ENCODE measurements at places on chromosomes 5 and 9.

DNA sequence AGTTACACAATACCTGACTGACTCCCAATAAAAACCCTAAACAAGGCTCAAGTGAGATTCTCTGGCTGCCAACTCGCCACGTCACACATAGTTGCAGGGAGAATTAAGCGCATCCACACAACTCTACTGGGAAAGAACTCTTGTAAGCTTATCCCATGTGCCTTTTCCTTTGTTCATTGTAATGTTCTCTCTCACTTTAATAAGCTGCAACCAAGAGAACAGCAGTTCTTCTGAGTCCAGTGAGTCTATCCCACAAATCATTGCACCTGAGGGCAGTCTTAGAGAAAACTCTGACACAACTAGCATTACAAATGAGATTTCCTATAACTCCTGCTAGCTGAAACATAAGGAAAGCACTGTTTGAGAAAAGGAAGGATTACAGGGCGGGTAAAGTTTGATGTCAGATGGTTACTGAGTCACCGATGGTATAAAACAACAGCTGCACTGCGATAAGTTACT is 27.4 kb downstream of the CENPK start:
- DNase-seq: no peak

DNA sequence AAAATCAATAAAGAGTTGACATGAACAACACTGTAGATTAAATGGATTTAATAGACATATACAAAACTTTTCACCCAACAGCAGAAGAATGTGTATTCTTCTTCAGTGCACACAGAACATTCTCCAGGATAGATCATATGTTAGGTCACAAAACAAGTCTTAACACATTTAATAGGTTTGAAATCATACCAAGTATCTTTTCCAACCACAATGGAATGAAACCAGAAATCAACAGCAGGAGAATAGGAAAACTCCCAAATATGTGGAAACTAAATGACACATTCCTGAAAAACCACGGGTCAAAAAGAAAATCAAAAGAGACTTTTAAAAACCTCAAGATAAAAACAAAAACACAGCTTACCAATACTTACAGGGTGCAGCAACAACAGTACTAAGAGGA is 790.1 kb upstream of the ZNF608 start:
- DNase-seq: no peak

DNA sequence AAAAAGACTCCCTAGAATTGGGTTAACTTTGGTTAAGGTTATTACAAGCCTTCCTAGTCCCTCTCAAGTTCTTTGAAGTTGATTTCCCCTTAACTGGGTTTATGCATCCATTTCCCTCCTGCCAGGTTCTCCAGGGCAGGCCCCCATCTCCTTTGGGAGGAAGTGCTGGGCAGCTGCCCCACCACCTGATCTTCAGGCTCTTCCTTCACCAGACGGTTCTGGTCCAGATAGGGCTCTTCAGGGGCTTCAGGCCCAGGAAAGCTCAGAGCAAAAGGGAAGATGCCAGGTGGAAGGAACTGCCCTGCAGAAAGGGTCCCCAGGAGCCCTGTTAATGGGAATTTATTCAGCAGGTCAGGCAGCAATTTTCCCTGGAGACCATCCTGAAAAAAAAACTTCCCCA is 2.1 kb downstream of the SMIM32 start:
- no peak for DNase-seq

DNA sequence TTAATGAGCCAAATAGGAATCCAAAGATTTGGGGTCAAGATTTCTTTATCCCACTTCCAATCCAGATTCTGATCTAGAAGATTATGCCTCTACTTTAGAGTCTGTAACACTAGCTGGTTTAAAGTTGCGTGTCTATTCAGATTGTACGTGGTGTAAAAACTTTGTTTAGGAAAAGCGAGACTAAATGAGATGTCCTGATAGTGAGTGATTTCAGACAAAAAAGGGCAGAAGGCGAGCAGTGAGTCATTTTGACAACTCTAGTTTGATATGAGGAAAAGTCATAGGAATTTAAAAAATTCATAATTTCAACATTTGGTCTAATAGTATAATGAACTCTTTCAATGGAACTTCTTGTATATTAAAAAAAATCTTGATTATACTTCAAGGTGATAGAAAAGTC is 119.6 kb upstream of the KLF9 start:
- no peak for DNase-seq

DNA sequence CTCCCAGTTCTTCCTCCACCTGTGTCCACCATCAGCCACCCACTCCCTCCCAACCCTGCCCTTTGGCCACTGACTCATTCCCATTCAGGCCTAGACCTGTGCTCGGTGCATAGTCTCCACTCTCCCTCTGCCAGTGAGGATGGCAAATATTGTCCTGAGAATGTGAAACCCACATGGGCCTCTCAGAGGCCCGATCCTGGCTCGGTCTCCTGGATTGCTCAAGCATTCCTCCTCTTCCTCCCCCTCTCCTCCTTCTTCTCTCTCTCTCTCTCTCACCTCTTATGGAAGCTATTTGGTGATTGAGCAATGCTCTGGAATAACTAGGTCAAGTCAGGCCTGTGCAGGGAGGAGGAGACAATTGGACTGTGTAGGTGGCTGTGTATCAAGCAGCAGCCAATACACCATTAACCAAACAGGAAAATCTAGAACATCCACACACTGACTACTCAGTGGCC is 99.9 kb downstream of the KLF4 start:
- no peak for DNase-seq

GRCh38 chr9:95316274-95316673 is 1.2 kb downstream of the FANCC start:
- no peak for DNase-seq

DNA sequence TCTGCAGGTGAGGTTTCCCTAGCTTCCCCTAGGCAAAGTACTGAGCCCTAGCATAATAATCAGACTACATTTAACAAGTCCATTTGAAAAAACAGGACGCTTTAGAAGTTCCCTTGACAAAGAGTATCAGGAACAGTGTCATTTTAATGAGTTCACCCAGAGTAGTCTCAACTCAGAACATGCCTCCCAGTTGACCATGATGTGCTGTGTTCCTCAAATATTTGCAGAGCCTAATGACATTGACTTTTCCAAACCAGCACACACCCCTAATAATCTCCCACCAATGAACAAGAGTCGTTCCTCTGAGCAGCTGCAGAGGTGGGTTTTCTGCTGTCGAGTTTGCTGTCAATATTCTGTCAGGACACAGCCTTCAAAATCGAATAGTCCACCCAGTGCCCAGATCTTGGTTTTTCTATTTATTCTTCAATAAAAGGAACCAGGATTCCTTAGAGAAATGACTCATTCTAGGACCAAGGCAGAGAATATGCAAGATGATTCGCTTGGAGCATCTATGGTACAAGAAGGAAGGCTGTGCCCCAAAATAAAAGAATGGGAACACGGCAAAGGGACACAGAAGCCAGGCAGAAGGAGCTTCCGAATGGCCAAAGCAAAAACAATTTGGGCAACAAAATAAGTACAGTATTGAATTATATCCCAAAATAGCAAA is 57.6 kb downstream of the OTULIN start:
- no peak for DNase-seq

GRCh38 chr5:125326150-125326510 is 579.7 kb upstream of the ZNF608 start:
- DNase-seq: no peak

DNA sequence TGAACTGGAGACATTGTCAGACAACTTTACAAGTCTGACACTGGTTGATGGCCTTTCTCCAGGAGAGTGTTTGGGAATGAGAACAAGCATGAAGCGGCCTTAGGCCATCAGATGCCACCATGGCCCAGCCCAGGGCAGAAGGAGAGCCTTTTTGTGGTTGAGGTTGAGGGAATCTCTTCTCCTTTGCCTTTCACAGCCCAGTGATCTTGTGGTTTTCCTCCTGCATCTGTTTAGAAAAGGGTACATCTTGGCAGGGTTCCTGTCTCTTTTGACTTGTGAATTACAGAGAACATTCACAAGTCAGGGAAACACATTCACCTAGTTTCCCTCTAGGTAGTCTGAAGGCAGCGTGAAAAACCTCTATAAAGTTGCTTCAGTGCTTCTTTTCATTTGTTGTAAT is 27.5 kb downstream of the DMRT2 start:
- DNase-seq: no peak

GRCh38 chr9:132199056-132199455 is 37.2 kb downstream of the NTNG2 start:
- DNase-seq: no peak

DNA sequence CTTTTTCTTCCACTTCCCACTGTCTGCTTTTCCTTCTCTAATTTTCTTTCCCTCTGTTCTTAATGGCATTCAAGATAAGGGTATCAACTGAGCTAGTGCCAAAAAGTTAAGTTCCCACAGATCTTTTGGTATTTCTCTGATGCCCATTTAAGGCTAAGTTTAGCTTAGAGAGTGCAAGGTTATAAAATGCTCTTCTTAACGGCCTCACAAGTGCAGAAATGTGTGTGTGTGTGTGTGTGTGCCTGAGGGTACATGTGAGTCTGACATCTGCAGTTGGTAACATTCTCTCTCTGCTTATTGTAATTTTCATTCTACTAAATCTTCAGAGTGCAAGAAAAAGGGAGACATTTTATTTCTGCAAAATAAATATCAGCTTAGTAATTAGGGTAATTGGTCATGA is 24.2 kb downstream of the FBN2 start:
- DNase-seq: no peak
